ENCODE measurements at places on chromosomes 7 and 10. TPM values are rescaled to one million over a fixed set of nuclear protein-coding genes. Genes with fewer than 3 reads are reported as not detected.

CTAGE4 gene
- 7.4 TPM for polyA plus RNA-seq

HOXA6 gene
- polyA plus RNA-seq = 13.4 TPM

CUZD1 gene
- 2.5 TPM for polyA plus RNA-seq

GRCh38 chr7:4097001-4097609 is 585.0 kb upstream of the FOXK1 start:
- no peak for DNase-seq

DNA sequence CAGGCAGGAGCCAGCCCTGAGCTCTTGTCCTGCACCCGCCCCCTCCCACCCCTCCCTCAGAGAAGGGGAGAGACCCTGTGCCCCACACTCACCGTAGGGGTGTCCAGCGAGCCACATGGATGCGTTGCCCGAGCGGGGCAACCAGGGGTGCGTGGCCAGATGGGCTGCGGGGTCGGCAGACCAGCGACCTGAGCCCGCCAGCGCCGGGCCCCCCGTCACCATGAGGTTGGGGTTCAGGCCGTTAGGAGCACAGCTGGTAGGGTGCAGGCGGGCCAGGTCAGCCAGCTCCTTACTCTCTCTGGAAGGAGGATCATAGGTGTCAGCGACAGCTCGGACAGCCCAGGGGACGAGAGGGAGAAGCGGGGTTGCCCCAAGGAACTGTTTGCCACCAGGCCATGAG is 46.4 kb downstream of the TNRC18 start:
- no peak for DNase-seq

GRCh38 chr7:3011211-3011852 is 32.3 kb downstream of the CARD11 start:
- DNase-seq = no peak

- DNase-seq = no peak
Observed at GRCh38 chr7:121623130-121623872, 227.2 kb upstream of the FAM3C start.

DNA sequence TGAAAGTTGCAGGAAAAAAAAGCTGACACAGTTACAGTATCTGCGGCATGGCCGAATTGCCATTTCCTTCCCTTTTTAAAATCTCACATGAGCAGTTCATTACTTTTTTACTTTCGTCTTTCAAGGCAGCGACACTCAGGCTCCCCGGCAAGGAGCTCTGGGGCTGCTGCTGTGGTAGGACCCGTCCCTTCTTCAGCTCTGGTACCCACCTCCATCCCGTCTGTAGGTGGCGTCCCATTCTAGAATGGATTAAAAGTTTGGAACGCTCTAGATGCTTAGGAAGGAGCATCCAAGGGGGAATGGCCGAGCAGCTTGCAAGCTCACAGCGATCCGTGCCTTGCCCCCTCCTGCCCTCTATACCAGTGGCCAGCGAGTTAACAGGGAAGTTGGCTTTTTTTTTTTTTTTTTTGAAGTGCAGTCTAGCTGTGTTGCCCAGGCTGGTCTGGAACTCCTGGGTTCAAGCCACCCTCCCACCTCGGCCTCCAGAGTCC is 22.8 kb upstream of the TTYH3 start:
- DNase-seq = no peak

DNA sequence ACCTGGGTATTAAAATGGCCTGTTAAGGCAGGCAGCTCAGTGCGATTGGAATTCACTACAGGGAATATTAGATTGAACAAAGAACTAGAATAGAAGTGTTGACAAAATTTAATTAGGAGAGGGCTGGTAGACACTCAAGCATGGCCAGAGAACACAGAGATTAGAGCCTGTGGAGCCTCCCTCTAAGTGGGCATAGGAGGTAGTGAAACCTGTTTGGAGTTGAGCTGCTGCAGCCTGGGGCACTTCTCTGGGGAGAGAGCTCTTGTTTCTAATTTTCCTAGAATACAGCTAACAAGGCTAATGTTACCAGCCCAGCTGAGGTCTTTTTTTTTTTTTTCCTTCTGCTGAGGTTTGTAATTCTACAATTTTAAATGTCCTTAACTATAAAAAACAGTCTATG is 46.4 kb downstream of the TMEM168 start:
- peak; percentile 19 for DNase-seq

- DNase-seq = peak; percentile 32
Observed at GRCh38 chr10:80454513-80455460, 677 bp downstream of the TSPAN14 start.

GRCh38 chr10:96835899-96836298 is 3.8 kb downstream of the LCOR start:
- DNase-seq = no peak

DNA sequence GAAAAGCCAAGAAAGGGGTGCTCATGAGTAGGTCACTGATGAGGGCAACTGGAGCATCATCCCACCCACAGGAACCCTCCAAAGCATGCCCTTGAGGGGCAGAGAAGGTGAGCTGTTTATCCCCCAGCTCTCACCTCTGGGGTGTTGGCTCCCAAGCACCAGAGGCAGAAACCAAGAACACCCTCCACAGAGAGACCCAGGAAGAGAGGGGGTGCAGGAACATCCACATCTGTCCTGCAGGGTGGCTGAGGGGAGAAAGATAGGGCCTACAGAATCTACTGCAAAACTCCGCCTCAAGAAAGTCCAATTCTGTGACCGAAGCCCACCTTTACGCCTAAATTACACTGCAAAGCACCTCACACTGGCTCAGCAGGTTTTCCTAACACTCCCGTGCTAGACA is 40.1 kb downstream of the GPAM start:
- no peak for DNase-seq

DNA sequence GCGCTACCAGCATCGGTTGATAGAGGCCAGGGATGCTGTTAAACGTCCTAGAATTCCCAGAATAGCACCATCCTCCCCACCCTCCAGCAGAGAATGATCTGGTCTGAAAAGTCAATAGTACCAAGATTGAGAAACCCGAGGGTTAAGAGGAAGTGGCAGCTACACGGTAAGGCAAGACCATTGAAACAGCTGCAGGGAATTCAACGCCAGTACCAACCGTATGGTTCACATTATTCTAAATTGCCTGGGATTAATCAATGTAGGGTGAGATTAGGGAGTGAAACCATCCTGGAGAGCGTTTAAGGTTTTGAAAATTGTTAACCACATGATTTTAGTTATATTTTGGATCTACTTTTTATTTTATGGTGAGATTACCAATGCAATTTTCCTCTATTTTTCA is 352.2 kb downstream of the PRPF18 start:
- no peak for DNase-seq

DNA sequence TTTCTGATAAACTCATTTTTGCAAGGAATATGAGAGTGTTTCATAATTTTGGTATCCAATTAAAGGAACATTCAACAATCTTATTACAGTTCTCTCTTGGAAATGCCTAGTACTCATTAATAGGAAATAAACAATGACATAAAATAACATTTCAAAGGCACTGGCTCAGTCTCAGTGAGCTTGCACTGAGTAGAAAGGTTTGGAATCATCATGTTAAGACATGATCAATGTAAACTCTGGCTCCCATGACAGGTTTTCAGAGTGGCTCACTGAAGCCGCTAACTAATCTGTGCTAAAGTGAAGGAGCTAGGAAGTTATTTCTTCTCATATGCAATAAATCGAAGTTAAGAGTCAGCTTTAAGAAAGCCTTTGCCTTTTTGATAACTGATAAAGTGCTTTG is 203.3 kb upstream of the HGF start:
- no peak for DNase-seq

GRCh38 chr10:74925291-74925690 is 98.9 kb downstream of the KAT6B start:
- no peak for DNase-seq

- DNase-seq = no peak
Observed at GRCh38 chr10:8594711-8595110, 540.2 kb downstream of the GATA3 start.

Data from right lung (tissue), 10 donors.